ENCODE measurements at places on chromosomes 2 and 18.

DNA sequence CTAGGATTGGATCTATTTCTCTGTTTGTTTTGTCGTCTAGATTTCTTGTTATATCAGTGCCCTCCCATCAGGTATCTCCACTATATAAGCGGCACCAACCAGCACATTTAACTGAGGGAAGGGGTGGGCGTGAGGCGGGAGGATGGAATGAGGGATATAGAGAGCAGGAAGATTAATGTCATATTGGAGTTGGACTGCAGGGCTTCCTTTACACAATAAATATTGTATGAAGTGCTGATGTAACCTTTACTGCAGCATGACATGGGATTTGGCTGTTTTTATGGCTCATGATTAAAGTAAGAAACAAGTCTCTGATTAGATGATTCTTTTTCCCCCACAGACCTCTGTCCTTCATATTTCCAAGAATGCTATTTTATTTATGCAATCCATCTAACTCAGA lies 54.8 kb downstream of the TMEM200C start:
- no peak for DNase-seq

- no peak for DNase-seq
Measured at GRCh38 chr18:13165636-13166423, 52.7 kb upstream of the LDLRAD4 start.

DNA sequence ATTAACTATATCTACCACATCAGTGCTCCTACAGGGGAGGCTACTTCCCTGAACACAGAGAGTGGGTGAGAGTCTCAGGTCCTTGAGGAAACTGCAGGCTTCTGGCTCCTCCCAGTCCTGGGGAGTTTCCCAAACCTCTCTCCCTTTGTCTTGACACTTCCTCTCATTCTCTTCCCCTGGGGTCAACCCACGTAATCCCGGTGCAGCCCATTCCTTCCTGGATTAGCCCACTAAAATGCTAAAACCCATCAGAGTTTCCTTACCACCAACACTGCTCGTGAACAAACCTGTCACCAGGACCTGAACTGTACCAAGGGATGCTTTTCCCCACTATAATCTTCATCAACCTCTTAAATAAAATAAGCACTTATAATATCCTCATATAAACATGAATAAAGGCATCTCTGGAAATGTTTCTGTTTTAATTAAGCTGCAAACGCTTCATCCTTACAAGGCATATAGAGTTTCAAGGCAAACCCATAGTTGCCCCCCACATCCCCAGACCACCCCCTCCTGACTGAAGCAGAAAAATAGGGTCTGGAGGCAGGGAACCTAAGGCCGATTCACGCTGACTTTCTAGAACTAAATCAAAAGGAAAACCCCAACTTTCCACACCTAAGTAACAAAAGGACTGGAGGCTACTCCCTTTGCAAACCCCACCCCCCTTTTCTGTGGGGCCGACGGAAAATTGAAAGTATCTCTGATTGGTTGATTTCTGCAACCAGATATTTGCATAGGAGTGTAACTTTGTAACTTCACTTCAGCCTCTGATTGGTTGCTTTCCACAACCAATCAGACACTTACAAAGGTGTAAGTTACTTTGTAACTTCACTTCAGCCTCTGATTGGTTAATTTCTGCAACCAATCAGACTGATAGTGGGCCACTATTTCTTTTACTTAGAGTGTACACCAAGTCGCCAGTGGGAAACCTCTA lies 19.0 kb downstream of the TMSB10 start:
- no peak for DNase-seq

GRCh38 chr2:17311771-17312511 lies 206.3 kb downstream of the RAD51AP2 start:
- DNase-seq: no peak

- no peak for DNase-seq
Measured at GRCh38 chr2:18559531-18560030, 872 bp downstream of the RDH14 start.

DNA sequence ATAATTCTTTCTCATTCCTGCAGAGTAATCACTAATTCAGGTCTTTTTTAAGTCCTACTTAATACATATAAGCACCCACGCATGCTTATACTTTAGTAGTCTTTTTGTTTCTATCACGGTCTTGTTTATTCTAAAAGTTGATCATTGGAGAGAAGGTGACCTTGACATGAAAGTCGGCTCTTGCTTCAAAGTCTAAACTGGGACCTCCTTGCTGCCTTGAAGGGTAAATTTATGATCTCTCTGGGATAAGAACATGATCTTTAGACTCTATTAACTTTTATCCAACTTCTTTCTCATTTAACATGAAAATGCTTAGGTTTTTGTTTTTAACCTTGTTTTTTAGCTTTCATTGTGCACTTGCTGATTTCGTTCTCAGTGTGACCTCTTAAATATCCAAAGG lies 792.3 kb downstream of the DPP10 start:
- no peak for DNase-seq

GRCh38 chr18:63306249-63306648 lies 13.3 kb downstream of the BCL2 start:
- no peak for DNase-seq

DNA sequence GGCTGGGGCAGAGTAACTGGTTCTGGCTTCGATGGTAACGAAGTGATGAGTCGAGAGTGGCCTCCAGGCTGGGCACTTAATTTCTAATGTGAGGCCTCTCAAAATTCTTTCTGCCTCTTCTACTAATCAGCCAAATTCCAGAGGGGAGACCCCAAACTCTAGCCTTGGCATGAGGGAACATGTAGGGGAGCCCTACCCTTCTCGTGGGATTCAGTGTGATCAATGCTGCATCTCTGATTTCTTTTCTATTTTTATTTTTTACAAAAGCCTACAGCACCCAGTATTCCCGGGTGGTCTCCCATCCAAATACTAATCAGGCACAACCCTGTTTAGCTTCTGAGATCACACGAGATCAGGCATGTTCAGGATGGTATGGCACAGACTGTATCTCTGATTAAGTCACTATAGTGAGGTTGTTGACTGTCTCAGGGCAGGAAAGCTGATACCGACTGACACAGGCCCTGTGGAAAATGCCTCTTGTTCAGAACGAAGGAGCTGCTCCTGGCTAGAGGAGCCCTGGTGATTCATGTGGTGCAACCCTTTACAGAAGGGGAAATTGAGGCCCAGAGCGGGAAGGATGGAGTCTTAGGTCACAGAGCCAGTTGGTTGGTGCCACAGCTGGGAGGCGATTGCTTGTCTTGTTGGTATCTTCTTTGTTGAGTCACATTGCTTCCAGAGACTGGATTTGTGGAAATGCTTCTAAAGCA lies 126.3 kb upstream of the HS6ST1 start:
- DNase-seq: no peak

DNA sequence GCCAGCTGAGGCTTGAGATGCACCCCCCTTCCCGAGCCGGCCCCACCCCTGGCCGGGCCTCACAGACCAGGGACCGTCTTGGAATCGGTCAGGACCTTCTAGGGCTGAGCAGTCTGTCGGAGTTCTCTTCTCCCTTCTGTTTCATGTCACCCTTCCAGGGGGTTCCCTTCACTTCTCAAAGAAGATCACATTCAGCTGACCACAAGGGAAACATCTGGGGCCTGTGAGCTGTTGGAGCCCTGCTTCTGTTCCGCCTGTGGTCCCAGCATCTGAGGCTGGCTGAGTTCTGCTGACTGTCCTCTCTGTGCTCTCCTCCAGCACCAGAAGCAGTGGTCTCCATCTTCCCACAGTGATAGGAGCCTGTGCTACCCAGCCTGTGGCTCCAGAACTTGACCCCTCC lies 106.5 kb downstream of the SEPTIN10 start:
- no peak for DNase-seq

DNA sequence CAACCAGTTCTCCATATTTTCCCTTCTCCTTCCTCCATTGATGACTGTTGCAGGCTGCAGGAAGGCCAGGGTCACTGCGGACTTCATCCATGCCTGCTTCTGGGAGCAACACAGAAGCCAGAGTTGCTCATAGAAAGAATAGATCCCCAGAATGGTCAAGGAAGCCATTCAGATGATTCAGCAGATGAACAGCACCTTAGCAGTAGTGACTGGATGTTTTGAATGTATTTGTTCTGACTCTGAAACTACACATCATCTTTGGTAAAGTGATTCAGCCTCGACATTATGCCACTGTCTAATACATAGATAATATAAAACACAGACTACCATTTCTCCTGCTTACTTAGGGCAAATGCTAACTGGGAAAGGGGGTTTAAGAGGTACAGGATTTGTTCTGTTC lies 411.6 kb downstream of the RND3 start:
- DNase-seq: peak; percentile 18

GRCh38 chr2:74822771-74823566 lies 11.0 kb upstream of the HK2 start:
- DNase-seq: no peak

GRCh38 chr2:74588664-74589063 lies 34.1 kb downstream of the DOK1 start:
- no peak for DNase-seq
